NCI-H1105 treated with DMSO at 0.1 percent for 48 hours (cell line): ENCODE measurements at places on chromosomes 12 and 14.

- no peak for DNase-seq
Measured at GRCh38 chr14:69624136-69624535, 12.7 kb downstream of the SUSD6 start.

DNA sequence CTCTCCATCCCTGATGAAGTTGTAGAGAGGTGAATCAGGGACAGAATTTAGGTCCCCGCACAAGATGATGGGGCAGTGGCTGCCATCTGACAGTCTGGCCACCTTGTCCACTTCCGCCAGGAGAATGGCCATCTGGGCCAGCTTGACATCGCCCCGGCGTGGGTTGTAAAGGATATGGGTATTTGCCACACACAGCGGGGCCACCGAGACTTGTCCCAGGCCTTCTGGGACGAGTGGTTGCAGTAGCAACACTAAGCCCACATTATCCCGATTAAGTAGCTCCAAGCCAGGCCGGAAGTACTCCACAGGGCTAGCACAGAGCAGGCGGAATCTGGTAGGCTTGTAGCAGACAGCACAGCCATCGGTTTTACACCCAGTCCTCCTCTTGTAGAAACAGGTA is 6.2 kb downstream of the ANGEL1 start:
- DNase-seq: no peak

DNA sequence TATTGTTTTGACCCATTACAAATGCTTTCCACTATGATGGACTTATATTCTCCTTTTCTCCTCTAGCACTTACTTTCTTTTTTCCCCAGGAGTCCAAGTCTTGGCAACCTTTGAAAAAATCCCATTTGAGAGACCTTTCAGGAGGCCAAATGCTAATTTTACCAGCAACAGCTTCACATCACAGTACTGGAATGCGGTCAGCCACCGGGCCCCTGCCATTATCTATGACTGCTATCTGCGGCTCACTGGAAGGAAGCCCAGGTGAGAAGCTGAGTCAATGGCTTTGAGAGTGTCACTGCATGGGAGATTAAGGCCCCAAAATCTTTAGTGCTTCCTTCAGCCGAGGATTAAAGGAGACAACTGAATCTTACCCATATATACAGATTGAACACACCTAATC is 64.2 kb downstream of the ERGIC2 start:
- no peak for DNase-seq

GRCh38 chr12:19572920-19573558 is 133.7 kb downstream of the AEBP2 start:
- peak; percentile 38 for DNase-seq

GRCh38 chr12:122014781-122015180 is 6.9 kb upstream of the BCL7A start:
- no peak for DNase-seq
